ENCODE measurements at places on chromosomes 6 and 20.

DNA sequence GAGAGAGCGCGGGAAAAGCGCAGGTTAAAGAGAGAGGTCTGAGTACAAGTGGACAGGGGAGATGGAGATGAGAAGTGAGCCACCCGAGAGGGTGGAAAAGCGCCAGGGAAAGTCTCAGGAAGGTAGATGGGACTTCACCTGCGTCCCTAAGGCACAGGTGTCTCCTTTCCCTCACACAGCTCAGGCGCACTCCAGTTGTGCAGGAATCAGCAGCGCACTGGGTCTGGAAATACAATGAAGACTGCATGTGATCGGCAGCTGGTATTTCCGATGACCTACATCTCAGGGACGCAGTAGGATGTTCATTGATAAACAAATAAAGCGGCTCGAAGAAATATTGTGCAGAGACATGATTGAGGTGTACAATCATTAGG is 432 bp upstream of the KHDRBS2 start:
- DNase-seq = no peak

GRCh38 chr6:43170417-43170930 is 595 bp upstream of the SRF start:
- DNase-seq = peak; percentile 93

DNA sequence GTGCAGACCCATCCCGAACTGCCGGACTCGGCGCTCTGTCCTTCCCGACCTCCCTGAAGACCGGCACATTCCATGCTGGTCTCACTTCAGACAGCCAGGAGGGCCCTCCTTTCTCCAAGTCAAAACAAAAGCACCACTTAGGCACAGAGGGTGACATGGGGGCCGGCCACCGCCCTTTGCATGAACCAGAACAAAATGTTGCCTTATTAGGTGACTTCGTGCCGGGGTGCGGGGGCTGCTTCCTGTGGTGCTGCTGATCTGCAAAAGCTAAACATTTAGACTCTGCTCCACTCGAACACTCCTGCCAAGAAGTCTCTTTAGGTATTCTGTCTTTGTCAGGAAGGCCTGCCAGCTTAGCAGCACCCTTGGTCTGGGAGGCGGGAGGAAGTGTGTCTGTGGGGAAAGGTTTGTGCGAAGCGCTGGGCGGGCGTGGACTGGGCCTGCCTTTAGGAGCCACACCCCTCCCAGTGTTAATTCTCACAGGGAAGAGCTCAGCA is 133.8 kb downstream of the SMOC2 start:
- DNase-seq = no peak

- DNase-seq = no peak
These were observed 482.5 kb downstream of the QKI start for GRCh38 chr6:163897030-163897429.

DNA sequence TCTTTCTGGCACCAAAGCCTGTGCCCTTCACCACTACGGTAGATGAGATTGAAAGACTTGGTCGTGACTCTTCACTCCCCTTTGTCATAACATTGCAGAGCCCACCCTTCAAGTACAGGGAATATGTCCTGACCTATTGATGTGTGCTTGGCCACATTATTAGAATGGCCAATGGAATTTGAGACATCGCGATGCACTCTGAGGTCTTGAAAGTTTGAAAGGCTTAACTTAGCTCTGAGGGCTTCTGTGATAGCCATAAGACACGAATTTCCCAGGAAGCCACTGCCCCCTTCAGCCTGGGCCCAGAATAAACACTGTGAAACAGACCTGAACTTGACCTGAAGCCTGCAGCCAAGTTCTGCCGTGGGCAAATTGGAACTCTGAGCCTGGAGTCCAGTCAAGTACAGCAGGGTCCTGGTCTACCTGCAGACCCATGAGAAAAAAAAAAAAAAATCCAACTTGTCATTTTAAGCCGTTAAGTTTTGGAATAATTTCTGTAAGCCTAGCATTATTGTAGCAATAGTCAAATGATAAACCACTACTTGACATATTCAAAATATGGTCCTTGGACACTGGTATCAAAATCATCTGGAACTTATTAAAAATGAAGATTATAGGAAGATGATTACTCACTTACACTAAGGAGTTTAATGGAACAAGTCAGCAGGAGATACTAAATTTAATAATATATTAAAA is 36.9 kb upstream of the TRAF3IP2 start:
- no peak for DNase-seq

DNA sequence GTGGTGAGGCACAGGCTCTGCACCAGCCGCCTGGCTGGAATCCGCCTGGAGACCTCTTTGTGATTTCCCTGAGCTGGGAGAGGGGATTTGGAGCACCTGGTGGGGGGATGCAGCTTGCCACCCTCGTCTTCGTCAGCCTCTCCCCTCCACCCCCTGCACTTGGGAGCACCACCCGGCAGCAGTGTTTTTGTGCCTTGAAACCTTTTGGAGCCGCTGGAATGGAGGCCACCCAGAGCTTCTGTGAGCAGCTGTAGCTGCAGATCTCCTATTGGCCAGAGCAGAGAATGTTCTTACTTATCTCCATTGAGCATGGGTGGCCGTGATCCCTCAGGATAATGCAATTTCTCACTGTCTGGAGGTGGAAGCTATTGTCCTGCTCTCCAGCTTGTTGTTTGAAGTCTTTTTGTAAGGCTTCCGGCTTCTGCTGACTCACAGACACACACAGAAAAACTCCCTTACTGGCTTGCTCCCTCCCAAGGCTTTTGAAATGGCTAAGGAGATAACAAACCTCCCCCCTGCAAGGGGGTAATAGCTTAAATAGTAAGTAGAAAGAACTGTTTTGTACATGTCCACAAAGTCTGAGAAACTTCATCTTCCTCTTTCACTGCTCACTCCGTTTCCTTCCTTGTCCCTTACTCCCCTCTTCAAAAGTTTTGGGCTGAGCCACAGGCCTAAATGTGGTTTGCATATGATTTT is 271.2 kb downstream of the PRL start:
- DNase-seq = no peak

- DNase-seq = no peak
These were observed 564.8 kb downstream of the LMBRD1 start for GRCh38 chr6:69232008-69232407.

DNA sequence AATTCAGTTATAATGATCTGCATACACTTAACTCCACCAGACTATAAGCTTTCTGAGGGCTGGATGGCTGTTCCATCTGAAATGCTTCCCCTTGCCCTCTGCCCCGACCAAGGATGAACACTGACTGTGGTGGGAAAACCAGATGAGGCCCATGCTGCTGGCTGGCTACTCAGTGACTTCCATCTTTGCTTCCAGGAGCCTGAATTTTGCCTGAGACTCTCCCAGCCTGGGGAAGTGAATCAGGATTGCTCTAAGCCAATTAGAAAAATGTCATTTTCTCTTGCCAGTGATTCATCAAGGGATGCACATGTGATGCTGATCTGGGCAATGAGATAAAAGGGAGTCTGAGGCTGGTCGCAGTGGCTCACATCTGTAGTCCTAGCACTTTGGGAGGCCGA is 1.7 kb upstream of the TOMM34 start:
- DNase-seq = no peak

GRCh38 chr6:30743099-30744053 is 889 bp upstream of the FLOT1 start:
- peak; percentile 53 for DNase-seq

DNA sequence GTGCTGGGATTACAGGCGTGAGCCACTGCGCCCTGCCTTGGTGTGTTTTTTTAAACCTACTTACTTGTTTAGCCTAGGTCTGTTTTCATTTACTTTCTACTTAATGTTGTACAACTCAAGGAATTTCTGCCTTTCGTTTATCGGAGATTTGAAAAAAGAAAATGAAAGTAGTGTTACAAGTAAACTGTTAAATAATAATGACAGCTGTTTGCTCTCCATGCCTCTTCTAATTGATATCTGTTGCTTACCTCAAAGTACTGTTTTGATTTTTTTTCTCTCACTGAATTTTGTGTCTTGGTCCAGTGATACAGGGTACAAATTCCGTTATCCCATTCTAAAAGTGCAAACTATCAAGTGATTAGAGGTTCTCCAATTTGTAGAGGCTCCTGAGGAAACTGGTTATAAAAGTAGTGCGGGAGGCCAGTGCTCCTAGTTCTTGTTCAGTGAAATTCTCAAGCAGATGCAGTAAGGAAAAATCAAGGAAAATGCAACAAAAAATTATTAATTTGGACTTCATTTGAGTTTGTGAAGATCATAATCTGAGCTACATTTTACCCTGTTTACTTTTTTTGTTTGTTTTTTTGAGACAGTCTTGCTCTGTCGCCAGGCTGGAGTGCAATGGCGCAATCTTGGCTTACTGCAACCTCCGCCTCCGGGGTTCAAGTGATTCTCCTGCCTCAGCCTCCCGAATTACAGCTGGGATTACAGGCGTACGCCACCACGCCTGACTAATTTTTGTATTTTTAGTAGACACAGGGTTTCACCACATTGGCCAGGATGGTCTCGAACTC is 2.2 kb downstream of the UBR2 start:
- DNase-seq = peak; percentile 10

GRCh38 chr20:47620808-47621805 is 119.4 kb downstream of the NCOA3 start:
- DNase-seq = peak; percentile 9

- no peak for DNase-seq
These were observed 3.6 kb downstream of the MAPK13 start for GRCh38 chr6:36133912-36134311.

- DNase-seq = no peak
These were observed 150.4 kb upstream of the QKI start for GRCh38 chr6:163263998-163264661.

- DNase-seq = no peak
These were observed 29.2 kb upstream of the CEP85L start for GRCh38 chr6:118680452-118681095.

DNA sequence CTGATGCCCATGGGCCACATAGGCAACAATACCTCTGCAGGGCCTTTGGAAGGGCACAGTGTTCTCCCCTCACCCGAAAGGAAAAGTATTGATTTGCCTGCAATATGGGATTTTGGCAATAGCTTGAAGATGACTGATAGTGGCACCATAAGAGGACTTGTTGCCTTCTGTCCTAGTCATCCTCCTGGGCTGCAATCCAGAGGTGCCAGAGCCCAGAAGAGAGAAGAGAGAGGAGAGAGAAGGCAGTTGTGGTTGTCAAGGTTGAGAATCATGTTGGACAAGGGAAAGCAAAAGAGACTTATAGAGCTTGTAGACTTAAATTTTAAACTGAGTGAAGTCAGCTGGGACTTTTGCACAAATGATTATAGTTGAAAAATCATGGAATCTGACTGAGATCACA is 14.6 kb downstream of the HDGFL1 start:
- DNase-seq = no peak

- peak; percentile 72 for DNase-seq
These were observed 2.1 kb downstream of the SALL4 start for GRCh38 chr20:51800060-51800871.

- DNase-seq = no peak
These were observed 76.3 kb downstream of the BCAS1 start for GRCh38 chr20:53994088-53994487.

DNA sequence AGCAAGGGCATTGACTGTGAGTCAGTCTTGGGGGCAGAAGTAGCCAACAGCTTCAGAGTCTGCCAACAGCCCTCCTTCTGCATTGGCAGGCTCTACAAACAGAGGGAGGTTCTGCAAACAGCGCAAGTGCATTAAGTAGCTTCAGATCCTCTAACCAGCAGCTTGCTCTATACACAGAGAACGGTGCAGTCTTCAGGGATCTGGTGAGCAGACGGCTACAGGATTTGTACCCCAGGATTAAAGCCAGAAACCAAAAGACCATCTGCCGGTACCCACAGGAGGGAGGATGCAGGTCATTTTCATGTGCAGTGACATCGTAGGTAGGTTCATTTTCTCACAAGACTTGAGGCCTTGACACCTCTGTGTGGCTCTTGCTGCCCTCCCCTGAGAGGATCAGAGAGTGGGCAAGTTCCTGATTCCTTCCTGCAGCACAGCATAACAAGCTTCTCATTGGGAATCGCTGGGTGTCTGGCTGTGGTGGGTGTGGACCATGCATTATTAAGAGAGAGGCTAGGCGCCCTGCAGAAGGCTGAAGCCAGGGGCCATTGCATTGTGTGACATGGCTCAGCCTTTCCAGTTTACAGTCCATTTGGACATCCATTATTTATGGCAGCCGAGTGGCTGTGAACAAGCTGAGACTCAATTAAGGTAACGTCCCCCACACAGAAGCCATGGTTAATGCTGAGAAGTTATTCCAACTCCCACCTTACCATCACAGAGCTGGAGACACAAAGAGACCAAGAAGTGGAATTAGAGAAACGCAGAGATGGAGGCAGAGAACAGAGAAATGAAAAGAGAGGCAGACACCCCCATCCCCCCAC is 250.0 kb downstream of the LRFN2 start:
- DNase-seq = no peak

DNA sequence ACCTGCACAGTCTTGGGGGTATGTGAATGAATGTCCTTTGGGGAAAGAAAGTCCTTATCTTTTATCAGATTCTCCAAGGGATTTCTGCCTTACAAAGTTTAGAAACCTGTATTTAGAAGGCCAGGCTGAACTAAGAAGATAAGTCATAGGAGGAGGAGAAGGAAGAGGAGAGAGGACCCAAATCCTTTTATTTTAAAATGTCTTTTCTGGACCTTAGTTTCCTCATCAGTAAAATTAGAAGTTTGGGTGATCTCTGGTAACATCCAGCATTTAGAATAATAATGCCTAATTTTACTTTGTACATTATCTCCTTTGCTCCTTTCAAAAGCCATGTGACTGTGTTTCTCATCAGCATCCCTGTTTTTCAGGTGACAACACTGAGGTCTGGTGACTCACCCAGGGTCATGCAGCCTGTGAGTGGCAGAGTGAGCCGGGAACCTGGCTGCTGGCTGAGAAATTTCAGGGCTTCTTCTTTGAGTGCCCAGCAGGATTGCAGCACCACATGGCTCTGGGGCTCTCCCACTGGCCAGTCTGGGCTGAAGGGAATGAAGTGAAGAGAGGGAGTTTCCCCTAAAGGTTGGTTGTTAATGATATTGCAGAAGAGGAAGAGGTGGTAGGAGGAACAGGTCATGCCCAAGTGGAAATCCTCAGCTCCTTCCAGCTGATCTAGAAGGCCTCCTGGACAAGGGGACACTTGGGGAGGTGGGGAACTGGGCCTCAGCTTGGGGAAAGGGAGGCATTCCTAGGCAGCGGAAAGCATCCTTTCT is 34.0 kb downstream of the VEGFA start:
- no peak for DNase-seq

GRCh38 chr20:62736026-62736406 is 27.4 kb downstream of the NTSR1 start:
- no peak for DNase-seq

GRCh38 chr6:118709859-118710350 is 58.5 kb upstream of the CEP85L start:
- DNase-seq = no peak

Measured in DMS79 treated with DMSO at 0.1 percent for 48 hours (cell line).